Hematopoietic multipotent progenitor cell (in vitro differentiated cells): ENCODE measurements at places on chromosomes 7 and 10.
A peak's percentile ranks its signal among the peaks of the same experiment; 100 is the strongest.

- no peak for DNase-seq
Observed at GRCh38 chr10:78700413-78700812, 368.4 kb upstream of the ZMIZ1 start.

- no peak for DNase-seq
Observed at GRCh38 chr7:12796397-12797127, 109.1 kb downstream of the ARL4A start.

- DNase-seq: peak; percentile 65
Observed at GRCh38 chr10:73920089-73920488, 9.2 kb downstream of the PLAU start.

- no peak for DNase-seq
Observed at GRCh38 chr10:102661658-102662028, 17.4 kb downstream of the TRIM8 start.

- no peak for DNase-seq
Observed at GRCh38 chr10:96092999-96093767, 36.9 kb upstream of the ZNF518A start.

GRCh38 chr10:70475661-70476060 lies 2.9 kb upstream of the PALD1 start:
- DNase-seq: no peak

GRCh38 chr7:80856769-80857168 lies 62.1 kb downstream of the SEMA3C start:
- DNase-seq: no peak

DNA sequence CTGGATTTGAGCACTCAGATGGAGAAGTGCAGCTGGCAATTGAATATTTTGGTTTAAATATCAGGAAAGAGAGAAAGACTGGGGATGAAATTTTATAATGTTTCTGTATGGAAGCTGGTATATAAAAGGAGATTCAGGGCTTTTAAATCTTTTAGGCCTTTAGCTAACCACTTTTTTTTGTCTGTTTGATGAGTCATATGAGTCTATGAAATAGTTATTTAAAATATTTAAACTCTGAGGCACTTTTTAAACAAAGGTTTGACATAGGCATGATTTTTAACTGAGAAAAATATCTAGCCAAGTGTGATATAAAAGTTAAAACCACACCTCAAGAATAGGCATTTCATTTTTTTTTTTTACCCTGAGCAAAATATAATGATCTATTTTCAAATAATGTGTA lies 944.3 kb downstream of the GATA3 start:
- no peak for DNase-seq

DNA sequence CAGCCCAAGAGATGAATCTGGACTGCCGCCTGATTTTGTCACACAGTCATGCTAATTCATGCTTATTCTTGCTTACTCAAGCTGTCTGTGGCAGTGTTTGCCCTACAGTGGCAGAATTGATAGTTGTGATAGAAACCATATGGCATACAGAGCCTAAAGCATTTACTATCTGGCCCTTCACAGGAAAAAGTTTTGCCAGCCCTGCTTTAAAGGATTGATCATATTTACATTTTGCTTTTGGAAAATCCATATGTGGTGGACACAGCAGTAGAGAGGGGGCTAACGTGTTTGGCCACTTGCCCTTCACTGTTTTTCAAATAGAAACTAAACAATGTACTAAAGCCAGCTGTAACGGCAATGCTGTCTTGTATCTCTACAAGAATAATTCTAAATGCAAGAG lies 974.0 kb upstream of the GHITM start:
- DNase-seq: no peak
